ENCODE measurements at places on chromosomes 13 and 19.

- no peak for DNase-seq
Measured at GRCh38 chr19:39253374-39254149, 4.9 kb upstream of the IFNL4 start.

GRCh38 chr19:13995017-13995728 lies 10.9 kb downstream of the RFX1 start:
- no peak for DNase-seq

GRCh38 chr19:53553865-53554791 lies 16.2 kb downstream of the ZNF331 start:
- peak; percentile 48 for DNase-seq

DNA sequence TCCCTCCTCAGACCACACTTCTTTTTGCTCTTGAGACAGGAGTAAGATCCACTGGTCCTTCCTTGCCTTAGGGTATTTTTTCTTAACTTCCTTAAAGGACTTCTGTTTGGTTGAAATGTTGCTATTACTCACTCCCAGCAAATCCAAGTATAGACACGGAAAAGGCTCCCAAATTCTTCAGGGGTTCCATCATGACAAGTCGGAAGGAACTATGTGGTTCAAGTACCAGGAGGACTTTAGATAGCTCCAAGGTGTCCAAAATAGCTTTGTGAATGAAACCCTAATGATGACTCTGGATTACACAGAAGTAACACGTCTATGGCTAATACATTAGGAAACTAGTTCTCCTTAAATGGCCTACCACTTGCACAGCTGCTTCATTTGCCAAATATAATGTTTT lies 238.7 kb downstream of the KCTD12 start:
- DNase-seq = no peak

DNA sequence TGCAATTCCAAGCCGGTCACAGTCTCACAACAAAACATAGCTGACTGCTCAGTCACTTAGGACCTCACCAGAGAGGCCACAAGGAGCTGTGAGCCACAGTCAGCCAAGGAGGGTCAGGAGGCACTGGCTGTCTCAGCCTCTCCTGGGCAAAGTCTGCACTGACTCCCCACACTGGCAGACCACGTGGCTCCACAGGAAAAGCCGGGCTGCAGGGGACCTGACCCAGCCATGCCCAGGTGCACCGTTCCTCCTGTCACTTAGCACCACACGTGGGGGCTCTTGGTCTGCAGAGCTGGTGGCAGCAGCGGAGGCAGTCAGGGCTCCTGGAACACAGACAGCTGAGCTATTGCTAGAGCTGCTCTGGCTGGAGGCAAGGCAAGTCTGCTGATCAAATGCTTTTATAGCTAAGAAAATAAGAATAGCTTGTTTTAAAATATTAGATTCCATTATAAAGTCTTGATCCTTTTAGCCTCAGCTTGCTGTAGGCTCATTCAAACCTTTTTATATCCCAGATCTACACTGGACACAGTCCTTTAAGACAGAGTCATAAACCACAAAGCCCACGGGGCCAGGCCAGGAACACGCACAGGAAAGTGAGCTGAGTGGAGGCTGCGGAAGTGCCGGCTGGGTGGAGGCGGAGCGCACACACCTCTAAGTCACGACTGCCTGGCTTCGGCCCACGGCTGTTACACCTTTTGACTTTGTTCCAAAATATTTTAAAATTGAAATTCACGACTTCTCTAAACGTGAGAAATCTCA lies 744.1 kb downstream of the UQCRFS1 start:
- DNase-seq = no peak

GRCh38 chr19:524062-524674 lies 7.4 kb upstream of the CDC34 start:
- DNase-seq = no peak

DNA sequence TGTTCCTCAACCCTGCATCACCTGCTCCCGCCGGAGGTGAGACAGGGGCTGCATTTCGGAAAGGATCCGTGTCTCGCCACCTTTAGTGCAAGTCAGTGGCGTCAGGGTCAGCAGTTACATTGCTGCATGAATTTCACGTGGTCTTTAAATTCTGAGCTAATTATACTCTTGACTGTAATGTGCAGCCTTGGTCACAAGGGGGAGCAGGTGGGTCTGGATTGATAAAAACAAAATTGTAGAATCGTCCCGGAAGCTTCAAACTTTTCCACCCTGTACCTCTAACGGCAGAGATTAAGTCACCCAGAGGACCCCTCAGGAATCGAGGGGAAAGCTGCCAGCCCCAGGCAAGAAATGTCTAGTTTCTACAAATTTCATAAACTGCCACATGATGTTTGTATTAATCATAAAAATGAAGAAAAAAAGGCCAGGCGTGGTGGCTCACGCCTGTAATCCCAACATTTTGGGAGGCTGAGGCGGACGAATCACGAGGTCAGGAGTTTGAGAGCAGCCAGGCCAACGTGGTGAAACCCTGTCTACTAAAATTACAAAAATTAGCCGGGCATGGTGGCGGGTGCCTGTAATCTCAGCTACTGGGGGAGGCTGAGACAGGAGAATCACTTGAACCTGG lies 20.2 kb downstream of the BBC3 start:
- DNase-seq = peak; percentile 38

DNA sequence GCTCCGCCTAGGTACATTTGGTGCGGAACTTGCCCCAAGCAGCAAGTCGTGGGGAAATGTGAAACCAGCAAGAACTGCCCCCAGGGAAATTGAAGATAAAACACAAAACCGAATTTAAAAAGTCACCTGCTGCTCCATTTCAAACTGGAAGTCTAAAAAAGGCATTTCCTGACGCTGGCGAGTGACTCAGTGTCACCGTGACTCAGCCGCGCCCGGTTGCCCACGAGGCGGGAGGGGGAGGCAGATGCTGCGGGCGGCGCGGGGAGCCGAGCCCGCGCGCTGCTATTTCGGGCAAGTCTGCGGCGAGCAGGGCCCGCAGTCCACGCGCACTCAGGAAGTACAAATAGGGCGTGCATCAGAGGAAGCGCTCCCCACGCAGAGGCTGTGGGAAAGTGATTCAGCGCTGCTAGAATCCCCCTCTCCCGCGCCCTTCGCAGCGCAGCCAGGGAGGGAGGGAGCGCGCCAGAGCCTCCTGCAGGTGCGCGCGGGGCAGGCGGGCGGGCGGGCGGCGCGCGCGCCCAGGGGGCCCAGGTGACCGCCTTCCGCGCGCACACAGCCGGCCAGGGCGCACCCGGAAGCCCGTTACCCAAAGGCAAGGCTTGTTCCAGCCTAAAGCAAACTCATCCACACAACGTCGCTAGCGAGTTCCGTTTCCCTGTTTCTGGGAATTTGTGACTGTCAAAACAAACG lies 168.8 kb downstream of the COL4A1 start:
- peak; percentile 89 for DNase-seq

GRCh38 chr13:87120476-87120875 lies 550.7 kb upstream of the SLITRK5 start:
- no peak for DNase-seq

DNA sequence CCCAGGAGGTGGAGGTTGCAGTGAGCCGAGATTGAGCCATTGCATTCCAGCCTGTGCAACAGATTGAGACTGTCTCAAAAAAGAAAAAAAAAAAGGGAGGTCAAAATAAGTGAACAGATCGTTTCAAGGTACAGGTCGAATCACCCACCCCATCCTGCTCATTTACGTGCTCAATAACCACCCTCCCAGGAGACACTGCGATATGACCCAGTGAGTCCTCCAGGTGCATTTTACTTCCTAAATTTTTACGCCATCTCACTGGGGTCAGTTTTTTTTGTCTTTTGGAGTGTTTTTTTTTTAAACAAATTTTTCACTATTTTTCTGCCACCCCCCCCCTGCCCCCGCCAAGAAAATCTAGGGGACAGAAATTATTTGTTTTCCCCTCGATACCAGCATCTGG lies 68.1 kb downstream of the ZNF486 start:
- no peak for DNase-seq

DNA sequence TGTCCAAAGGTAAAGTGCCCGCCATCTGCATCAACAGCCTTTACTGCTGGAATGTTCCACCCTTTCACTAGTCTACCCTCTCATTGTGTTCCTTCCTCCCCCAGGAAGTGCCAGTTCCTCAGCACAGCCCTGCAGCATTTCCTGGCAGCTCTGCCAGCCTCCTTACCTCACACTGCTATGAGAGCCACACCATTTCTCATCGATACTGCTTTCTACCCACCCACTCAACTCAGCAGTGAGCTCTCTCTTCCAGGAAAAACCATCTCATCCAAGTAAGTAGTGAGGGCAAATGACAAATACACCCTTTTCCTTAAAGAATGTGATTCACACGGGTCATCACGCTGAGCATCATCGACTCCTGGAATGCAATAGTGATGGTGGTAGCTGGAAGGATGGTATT lies 19.8 kb downstream of the UQCRFS1 start:
- peak; percentile 7 for DNase-seq

GRCh38 chr13:51370116-51370515 lies 30.6 kb downstream of the SERPINE3 start:
- DNase-seq = no peak

GRCh38 chr13:45341034-45341798 lies at the start of gene TPT1:
TPT1 (minus strand) TSS chr13:45341183; CDS start chr13:45341069, 114 bp downstream.
- DNase-seq = peak; percentile 97

DNA sequence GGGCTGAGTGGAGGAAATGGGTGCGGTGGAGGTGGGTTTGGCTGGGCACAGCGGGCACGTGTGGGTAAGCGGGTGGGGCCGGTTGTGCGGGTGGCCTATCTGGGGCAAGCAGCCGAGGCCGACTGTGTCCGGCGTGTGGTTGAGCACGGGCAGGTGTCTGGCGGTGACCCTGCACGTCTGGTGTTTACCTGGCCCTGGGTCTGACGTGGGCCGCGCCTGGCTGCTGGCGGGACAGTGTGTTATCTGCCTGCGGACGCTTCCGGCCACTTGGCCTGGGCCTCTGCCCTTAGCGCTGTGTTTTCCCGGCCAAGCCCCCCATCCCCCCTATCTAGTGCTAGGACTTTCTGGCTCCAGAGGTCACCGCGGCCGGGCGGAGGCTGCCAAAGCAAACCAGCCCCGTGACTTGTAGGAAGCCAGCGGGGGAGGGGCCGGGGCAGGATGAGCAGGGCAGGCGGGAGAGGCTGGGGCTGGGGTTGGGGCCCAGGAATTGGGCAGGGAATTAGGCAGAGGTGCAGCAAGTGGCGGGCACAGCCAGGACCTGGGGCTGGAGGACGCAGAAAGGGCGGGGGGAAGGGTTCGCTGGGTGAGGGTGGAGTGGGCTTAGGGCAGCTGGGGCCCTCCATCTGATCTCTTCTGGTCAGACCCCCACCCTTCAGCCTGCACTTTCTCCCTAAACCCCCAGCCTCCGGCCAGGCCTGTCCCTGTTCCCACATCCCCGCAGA lies 534 bp upstream of the HPN start:
- DNase-seq = no peak

DNA sequence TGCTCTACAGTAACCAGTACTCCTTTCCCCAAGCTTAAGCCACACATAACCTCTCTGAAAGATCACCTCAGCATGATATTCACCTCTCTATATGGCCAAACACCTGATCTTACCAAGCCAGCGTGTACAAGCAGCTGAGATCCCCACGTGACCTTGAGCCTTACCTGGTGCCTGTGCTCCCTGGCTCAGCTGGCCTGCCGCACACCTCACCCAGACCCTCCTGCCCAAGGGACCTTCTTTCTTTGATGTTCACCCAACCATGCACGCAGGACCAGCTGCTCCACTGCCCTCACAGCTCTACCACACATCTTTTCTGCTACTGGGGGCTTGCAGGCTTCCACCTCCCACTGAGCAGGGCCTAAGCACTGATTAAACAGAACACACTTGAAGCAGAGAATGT lies 9.0 kb downstream of the DHRS12 start:
- DNase-seq = no peak
